ENCODE measurements at places on chromosomes 5 and 9.
A peak's percentile ranks its signal among the peaks of the same experiment; 100 is the strongest.

DNA sequence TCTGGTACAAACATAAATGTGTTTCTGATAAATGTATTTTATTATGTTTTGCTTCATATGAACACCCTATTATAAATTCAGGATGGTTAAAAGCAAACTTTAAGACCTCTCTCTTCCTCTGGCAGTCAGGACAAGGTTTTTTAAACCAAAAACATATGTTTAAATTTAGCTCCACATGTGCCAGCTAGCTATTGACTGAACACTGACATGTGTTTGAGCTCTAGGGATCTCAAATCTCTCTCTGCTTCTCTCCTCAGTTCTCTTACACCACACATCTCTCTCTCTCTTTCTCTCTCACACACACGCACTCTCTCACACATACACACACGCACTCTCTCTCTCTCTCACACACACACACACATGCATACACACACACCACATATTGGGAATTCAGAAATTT, 150.1 kb upstream of the RFX3 start:
- no peak for DNase-seq

DNA sequence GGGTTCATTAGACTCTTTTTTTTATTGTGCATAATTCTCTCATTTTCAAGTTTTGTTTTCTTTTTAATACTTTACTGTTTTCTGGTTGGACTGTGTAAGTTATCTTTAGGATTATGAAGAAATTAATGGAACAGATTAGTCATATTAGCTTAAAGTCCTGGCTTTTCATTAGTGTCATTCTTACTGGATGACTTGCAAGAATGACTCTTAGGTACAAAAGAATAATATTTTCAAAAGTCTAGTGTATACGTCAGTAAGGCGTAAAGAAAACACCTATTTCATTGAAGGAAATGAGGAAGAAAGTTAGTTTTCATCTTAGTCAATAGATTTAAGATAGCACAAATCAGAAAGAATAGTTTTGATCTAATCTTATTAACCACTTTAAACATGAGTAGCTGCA, 20.4 kb downstream of the UHRF2 start:
- no peak for DNase-seq

DNA sequence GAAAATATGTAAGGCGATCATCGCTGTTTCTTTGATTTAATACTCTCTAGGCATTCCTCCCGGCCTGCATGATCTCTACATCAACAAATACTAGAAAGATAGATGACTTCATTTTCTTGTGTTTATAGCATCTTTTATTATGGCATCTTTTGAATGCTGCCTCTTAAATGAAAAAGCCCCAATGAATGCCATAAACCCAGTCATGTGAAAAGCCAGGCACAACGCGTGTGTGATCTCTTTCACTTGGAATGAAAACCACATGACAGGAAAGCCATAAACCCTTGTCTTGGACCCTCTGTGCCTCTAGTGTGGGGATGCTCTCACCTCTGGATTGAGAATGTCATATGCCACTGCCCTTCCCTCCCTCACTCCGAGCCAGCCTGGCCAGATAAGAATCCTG, 476.2 kb downstream of the SEMA5A start:
- DNase-seq = no peak

DNA sequence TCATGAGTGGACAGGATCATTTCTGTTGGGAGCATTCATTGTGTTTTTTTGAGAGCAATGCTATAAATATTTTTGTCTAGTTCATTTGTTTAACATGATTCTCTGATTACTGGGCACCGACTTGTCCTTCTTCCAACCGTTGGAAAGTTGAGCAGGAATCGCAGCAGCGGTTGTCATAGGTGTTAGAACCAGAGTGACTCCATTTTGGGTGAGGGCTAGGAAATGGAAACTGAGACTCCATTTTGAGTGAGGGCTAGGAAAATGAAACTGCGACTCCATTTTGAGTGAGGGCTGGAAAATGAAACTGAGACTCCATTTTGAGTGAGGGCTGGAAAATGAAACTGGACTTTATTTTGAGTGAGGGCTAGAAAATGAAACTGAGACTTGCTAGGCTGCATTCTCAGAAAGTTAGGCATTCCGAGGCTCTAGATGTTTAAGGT, 100.6 kb downstream of the ICE1 start:
- DNase-seq = no peak

GRCh38 chr9:133115604-133116345, 5.3 kb downstream of the RALGDS start:
- peak; percentile 94 for DNase-seq

GRCh38 chr9:91852801-91853347, 97.2 kb downstream of the ROR2 start:
- no peak for DNase-seq

GRCh38 chr5:174533751-174534241, 190.6 kb upstream of the MSX2 start:
- no peak for DNase-seq

DNA sequence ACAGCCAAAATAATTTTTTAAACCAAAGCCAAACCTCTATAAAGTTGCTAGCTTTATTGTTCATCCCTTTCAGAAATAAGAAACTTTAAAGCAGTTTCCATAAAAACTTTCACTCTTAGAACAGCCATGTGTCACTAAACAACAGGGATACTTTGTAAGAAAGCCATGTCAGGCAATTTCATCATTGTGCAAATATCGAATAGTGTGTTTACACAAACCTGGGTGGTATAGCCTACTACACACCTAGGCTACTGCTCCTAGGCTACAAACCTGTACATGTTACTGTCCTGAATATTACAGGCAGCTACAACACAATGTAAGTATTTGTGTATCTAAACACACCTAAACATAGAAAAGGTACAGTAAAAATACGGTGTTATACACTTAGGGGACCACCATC, 59.9 kb downstream of the TLE1 start:
- no peak for DNase-seq

GRCh38 chr9:27561685-27562084, 11.6 kb downstream of the C9orf72 start:
- no peak for DNase-seq

GRCh38 chr5:140556438-140556837, 835 bp downstream of the SRA1 start:
- no peak for DNase-seq

DNA sequence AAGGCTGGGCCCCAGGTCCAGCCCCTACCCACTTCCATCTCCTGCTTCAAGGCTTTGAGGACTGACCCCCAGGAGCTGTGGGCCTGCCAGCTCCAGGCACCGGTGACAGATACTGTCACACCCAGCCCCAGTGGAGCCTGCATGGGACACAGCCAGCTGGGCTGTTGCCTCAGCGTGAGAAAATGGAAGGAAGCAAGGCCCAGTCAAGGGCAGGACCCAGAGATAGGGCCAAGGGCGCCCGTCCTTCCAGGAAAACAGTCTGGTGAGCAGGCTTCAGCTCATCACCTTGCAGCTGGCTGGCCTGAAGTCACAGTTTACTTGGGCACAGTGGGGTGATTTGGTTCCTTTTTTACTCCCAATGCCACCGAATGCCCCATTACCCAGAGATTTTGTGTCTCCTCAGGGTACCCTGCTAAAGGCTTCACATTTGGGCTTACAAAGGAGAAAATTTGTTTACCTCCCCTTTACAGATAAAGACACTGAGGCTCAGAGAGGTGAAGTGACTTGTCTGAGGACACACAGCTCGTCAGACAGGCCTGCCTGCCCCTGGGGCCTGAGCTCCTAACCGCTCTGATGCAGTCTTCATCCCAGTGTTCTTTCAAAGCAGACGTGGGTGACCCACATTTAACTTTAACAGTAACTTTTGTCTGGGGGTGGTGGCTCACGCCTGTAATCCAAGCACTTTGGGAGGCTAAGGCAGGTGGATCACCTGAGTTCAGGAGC, 21.5 kb upstream of the WDR38 start:
- no peak for DNase-seq

DNA sequence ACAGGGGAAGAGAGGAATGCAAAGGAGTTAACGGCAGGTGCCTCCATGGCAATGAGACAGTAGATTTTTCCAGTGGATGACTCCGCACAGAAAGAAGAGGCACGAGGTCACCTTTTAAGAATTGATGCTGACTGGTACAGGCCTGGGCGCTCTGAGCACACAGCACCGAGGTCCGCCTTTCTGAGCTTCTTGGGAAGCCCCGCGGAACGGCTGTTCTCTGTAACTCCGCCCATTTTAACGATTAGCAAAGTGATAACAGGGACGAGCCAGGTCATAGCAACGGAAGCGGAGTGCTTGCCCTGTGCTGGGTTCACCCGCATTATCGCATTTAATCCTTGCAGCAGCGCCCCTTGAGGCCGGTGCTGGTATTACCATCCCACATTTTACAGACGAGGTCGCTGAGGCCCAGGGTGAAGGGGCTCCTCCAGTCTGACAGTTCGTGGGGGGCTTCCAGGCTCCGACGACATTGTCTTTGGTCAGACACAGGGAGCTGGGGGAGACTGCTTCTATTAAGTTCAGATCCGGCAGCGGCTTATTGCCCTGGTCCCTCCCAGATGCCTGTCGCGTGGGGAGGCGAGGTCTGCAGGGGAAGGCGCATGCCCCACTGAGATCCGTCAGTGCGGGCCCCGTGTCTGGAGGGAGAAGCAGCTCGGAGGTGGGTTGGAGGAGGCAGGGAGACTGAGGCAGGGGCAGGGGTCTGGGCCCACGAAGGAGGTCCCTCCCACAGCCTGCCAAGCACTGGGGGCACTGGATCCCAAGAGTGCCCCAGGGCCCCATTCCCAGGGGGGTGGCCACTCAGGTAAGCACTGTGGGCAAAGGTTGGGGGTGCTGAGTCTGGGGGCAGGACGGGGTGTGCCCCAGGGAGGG, 22.3 kb upstream of the HMCN2 start:
- peak; percentile 75 for DNase-seq

DNA sequence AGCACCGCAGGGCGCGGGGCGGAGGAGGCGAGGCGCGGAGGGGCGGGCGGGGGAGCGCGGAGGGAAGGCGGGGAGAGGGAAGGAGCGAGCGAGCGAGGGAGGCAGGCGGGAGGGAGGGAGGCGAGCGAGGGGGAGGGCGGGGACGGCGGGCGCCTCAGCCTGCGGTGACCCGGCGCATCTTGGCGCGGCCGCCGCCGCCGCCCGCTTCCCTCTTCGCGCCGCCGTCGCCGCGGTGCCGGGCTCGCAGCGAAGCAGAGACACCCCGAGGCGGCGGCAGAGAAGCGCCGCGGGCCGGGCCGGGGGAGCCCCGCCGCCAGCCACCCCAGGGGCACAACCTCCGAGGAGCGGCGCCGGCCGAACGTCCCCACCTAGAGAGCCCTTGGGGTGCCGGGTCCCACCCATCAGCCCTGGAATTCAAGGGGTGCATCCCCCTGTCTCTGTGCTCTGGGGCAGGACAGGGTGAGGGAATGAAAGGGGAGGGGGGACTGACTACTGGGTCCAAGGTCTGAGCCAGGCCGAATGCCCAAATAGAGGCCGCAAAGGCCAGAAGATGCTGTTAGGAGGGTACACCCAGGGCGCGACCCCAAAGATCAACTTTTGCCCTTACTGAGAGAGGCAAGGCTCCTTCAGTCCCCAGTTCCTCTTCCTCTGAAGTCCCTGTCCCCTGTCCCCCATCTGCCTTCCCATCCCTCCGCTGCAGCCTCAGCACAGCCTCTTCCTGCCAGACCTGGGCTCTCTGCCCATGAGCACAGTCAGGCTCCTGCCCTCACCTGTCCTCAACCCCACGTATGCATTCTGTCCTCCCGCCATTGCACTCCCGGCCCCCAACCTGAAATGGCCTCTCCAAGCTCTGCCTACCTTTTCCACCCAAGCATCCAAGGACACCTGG, at the start of gene ADAMTS2:
ADAMTS2 (minus strand) TSS at position 29 of the 889 bp plus-strand sequence. CDS start 133 bp downstream, outside the sequence.
- DNase-seq = no peak

DNA sequence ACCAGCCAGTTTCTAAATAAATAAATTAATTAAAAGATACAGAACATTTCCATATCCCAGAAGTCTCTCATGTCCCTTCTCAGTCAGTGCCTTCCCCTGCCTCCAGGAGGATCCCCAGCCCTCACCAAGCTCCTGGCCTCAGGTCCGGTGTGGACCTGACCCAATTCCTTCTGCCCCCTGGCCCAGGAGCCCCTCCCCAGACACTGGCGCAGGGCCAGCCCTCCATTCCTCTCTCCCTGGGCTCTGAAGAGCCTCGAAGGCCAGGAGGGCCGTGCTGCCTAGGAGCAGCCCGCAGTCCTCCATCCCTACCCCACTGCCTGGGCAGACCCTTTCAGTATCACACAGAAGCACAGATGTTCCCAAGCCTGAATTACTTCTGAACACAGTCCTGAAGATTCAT, 61.8 kb upstream of the BARHL1 start:
- no peak for DNase-seq

DNA sequence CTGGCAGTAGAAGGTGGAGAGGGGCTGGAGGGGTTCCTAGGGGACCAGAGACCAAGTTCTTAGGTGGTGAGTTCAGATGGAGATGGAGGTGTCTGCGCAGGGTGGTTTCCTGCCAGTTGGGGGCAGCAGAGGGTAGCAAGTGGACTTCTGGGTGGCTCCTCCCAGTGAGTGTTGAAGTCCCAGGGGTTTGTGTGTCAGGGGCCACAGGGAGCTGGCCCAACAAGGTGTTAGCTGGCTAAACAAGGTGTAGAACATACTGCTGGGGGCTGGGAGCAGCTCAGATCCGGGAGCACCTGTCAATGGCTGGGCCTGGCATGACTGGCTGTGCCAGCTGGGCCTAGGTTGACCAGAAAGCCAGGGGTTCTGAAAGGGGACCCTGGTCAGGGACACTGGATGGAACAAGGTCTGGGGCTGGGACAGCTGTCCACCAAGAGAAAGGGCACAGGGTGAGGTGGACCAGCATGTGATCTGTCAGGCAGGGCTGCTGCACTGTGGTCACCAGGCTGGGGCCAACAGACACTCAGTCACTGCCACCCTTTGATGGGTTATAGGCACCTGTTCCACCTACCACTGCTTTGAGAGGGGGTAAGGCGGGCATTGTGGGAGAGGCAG, 35.6 kb downstream of the DAB2IP start:
- peak; percentile 77 for DNase-seq

GRCh38 chr9:72812559-72813111, 140.2 kb downstream of the ALDH1A1 start:
- no peak for DNase-seq

GRCh38 chr9:124239249-124240073, 18.3 kb upstream of the NEK6 start:
- no peak for DNase-seq

DNA sequence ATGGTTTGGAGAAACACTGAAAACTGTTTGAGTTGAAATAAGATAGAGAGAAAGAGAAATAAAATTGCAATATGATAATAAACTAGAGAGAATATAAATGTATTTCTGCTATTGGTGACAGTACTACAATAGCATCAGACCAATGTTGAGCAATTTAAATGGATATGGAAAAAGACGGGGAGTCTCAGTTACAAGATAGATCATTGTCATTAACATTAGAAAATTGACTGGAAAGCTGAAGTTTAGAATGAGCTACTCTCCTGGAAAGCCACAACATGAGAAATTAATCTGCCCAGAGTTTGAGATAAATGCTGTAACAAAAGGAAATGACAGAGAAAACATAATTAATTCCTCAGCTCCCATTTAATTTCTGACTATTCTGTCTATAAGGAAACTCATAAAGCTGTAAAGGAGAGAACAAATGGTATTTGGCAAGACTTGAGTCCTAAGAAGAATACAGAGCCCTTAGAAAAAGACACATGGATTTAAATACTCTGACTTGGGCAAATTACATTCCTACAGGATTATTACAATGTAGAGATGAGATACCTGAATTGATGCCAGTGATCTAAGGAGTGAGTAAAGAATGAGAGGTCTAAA, 624.5 kb upstream of the CHD1 start:
- DNase-seq = no peak

- DNase-seq = no peak
Measured at GRCh38 chr9:16901590-16901989, 31.1 kb upstream of the BNC2 start.
